IPS-NIHi11 (cell line): ENCODE measurements at places on chromosomes 3 and 15.

DNA sequence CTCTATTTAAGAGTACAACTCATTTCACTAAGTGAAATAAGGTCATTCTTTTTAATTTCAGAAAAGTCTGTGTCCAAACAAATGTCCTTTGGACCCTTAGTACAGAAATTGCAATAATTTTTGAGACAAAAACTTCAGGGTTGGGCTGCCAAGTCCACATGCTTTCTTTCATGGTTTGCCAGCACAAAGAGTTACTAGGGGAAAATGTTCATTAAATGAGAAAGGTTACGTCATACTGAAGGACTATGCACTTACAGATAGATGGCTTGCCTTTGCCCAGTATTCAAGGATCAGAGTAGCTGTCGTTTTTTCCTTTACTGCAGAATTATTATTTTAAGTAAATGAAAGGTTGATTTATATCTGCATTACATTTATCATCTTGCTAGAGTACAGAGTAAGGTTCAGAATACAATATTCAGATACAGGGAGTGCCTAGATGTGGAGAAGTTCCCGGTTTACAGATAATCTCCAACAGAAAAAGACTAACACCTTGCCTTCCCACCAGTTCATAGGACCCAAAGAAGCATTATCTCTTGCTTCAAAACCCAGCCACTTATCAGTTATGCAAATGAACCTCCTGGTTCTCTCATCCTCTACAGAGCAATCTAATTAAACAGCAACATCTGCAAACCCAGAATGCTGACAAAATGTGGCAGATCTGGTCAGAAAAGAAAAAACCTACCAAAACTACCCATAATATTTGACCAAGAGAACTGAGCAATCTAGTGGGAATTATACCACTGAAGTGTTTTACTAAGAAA lies 179.3 kb downstream of the FRMD5 start:
- DNase-seq: no peak

GRCh38 chr15:34501131-34501530 lies 63.5 kb upstream of the GOLGA8A start:
- no peak for DNase-seq

- no peak for DNase-seq
These were observed 128.0 kb downstream of the BBX start for GRCh38 chr3:107650788-107651187.

DNA sequence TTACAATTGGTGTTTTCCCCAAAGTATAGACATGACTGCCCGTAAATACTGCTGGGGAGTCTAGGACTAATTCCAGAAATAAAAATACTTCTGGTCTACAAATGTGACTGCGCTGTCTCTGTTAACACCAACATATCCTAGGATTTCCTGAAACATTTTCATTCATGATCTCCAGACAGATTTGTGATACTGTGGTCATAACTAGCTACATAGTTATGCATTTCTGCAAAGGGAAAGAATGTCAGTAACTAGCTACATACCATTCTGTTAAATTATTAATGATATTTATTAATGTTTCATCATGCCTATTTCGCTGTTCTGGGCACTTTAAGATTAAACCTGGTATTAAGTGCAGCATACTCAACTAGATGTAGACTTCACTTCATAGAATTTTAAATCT lies 33.3 kb downstream of the SETD5 start:
- DNase-seq: no peak

- DNase-seq: no peak
These were observed 212.4 kb upstream of the POU1F1 start for GRCh38 chr3:87488765-87489164.

DNA sequence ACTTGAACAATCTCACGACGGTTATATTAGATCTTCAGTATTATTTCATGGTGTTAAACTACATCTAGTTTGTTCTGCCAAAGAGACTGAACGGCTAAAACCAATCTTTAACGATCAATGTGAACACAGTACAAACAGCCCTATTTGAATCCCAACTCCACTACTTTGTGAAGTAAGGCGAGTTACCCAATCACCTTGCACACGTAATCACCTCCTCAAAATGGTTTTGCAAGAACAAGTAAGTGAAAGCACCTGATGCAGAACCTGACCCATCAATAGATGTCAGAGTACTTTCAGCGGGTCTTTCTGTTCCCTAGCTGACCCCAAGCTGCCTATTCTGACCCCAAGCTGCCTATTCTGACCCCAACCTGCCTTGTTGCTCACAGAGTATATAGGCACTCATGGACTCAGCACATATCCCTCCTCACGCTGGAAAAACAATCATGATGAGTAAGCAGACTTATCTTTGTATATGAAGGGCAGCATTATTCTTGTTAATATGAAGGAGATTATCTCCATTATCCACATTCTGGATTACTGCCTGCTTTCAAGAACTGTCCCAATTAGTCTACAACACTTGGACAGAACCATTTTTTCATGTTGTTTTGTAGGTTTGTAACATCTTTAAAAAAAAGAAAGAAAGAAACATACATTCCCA lies 3.7 kb downstream of the KPNA1 start:
- DNase-seq: no peak

- no peak for DNase-seq
These were observed 106.5 kb upstream of the CMC1 start for GRCh38 chr3:28134792-28135375.

GRCh38 chr15:78680431-78681075 lies 39.5 kb upstream of the CHRNB4 start:
- DNase-seq: no peak
